ENCODE measurements at places on chromosomes 6 and 20.

- DNase-seq = no peak
These were observed 63.5 kb downstream of the GINS1 start for GRCh38 chr20:25471020-25471419.

GRCh38 chr6:108720827-108721226 lies 127.4 kb upstream of the ARMC2 start:
- DNase-seq = no peak

- DNase-seq = no peak
These were observed 17.9 kb downstream of the CASS4 start for GRCh38 chr20:56429941-56430340.

GRCh38 chr6:37531026-37531425 lies 31.3 kb upstream of the CCDC167 start:
- no peak for DNase-seq

GRCh38 chr20:38723848-38724625 lies at the start of gene SLC32A1:
Gene SLC32A1, plus strand, starts transcription at chr20:38724486. Its CDS starts 239 bp downstream, at chr20:38724725.
- no peak for DNase-seq

GRCh38 chr6:138692978-138693909 lies 80.3 kb upstream of the CCDC28A start:
- peak; percentile 71 for DNase-seq

DNA sequence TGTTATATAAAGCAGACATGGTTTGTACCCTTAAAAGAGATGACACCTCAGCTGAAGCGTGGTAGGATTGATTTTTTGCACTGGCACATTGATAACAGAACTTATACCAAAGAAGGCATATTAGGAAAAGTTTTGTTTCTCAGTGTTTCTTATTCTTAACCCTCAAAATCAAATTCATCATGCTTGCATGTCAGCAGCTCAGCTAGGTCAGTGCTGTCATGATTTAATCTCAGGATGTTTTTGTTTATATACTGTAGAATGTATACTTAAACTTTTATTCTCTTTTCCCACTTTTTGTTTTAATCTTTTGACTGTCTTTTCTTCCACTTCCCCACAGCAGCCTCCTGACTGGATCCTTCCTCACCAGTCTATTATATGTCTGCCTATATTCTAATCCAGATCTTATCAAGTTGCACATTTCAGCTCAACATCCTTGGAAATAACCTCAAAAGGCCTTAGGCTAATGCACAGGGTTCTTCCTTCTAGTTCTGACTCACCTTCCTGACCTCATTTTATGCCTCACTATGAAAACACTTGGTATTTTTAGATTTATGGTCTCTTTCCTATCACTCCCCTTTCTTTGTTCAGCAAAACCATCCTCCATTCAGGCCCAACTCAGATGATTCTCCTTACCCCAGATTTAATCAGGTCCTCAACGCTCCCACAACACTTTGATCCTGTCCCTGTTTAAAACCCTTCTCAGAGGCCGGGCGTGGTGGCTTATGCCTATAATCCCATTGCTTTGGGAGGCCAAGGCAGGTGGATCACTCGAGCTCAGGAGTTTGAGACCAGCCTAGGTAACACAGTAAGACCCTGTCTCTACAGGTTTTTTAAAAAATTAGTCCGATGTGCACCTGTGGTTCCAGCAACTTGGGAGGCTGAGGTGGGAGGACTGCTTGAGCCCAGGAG lies 7.2 kb downstream of the HEBP2 start:
- no peak for DNase-seq

- DNase-seq = peak; percentile 45
These were observed 800 bp downstream of the RWDD2A start for GRCh38 chr6:83193747-83194566.

GRCh38 chr6:111800259-111800765 lies 72.9 kb downstream of the FYN start:
- no peak for DNase-seq

- no peak for DNase-seq
These were observed 16.4 kb upstream of the CCDC28A start for GRCh38 chr6:138757136-138757535.

DNA sequence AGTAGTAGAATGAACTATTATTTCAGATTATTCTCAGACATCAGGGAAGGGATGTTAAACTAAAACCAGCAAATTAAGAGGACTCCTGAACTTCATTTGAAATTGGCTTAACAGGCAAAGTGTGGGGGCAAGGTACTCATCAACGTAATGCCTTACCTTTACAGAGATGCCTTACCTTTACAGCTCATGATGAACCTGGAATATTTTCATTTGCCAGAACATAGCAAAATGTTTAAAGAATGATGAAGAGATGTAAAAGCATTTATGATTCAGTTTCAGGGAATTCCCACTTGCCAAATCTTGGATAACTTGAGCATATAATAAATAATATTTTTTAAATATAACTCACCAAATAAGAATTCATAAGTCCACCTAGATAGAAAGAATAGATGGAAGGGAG lies 207.5 kb downstream of the TINAG start:
- no peak for DNase-seq

DNA sequence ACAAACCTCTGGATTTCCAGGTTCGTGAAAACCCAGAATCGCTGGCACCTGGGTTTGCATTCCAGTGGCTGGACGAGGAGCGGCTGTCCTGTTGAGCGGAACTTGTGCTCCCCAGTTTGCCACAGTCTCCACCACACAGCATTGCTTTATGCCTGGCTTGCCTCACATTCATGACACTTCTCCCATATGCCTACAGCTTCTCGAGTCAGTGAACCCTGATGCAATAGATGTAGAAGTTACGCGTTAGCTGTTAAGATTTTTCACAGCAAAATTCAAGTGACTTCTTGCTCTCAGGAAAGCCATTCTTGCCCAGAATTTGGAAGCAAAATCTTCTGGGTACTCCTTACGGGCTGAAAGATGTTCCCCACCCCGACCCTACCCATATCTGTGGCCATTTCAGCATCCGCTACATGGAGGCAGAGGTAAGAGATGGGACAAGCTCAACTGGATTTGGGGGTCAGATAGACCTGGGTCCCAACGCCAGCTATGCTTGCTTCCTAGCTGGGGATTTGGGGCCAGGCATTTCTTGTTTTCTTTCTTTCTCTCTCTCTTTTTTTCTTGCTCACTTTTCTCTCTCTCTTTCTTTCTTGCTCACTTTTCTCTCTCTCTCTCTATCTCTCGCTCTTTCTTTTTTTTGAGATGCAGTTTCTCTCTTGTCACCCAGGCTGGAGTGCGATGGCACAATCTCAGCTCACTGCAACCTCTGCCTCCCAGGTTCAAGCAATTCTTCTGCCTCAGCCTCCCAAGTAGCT lies 12.4 kb upstream of the GDAP1L1 start:
- DNase-seq = no peak

- no peak for DNase-seq
These were observed 41.0 kb downstream of the MAPK14 start for GRCh38 chr6:36068586-36068985.

GRCh38 chr20:52948491-52948890 lies 23.7 kb upstream of the TSHZ2 start:
- no peak for DNase-seq

DNA sequence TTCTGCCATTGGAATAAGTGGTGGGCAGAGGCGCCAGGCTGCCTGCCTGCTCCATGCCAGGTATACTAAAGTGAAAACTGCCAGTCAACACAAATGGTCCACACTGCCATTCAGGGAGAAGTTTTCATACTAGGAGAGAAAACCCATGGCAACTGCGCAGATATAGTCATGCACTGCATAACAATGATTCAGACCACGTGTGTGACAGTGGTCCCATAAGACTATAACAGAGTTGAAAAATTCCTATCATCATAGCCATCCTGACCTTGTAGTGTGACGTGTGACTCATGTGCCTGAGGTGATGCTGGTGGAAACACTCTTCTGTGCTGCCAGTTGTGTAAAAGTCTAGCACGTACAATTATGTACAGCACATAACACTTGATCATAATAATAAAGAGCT lies 25.1 kb downstream of the ZC3H12D start:
- no peak for DNase-seq

DNA sequence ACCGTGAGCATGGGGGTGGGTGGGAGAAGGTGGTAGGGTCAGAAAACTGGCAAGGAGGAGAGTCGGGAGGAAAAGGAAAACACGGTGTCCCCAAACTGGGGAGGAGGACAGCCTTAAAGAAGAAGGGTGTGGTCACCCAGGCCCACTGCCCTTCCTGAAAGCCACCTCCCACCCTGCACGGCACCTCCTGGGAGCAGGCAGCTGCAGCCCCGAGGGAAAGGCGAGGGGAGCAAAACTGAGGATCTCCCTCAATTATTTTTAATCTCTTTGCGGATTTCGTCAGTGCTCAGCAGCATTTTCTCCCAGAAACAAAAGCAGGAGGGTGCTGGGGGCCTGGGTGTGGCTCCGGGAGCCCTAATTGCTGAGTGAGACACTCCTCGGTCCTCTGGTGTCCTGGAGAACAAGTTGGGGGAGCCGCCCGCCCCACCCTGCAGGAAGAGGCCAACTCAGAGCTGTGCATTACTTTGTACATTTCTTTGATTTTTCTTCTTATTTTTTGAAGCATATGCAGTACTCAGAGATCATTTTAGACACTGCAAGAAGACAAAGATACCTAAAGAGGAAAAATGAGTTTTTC lies 56.4 kb downstream of the RIOK1 start:
- no peak for DNase-seq

DNA sequence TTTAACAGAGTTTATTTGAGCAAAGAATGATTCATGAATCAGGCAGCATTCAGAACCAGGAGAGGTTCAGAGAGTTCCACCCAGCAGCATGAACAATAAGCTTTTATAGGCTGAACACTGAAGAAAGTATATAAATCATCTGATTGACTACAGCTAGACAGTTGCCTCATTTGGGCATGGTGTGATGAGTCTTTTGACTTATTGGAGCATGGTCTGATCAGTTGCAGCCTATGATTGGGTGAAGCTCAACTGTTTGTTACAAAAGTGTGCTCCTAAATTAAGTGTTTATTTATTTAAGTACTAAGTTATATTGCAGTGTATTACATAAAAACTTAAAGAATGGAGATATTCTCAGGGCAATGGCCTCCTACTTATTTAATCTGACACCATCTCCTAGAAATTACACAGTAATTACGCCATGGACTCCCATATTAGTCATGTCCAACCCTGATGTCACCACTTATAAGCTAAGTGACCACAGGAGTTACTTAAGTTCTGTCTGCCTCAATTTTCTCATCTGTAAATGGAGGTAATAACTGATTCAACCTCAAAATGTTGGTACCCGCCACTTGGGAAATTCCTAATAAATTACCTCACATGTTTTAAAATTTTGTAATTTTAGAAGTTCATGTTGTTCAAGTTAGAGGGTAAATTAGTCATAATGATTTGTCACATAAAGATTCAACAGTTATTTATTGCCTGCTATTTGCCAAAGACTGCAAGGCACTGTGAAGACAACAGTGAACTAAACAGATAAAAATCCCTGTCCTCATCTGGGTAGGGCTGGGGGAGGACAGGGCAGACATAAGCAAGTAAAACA lies 15.2 kb upstream of the ROS1 start:
- no peak for DNase-seq

DNA sequence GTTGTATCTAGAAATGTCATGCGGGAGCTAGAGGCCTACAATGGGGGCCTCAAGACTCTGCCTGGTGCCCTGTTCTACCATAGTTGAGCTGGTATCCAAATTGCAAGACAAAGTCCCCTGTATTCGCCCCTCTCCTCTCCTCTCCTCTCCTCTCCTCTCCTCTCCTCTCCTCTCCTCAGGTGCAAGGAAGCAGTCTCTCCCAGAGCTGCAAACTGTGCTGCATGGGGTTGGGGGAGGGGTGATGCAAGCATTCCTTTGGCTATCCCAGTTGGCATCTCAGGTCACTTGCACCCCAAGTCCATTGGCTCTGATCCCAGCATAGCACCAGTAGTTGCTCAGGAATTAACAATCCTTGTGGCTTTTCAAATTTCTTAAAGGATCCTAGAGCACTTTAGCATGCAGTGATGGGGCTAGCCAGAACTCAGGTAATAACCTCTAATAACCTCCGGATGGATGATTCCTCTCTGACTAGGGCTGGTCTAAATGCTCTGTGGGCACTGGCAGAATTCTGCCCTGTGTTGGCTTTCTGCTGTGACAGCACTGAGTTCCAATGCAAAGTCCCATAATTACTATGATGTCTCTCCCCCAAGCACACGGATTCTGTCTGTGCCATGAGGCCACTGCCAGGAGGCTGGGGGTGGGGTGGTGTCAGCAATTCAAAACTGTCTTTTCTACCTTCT lies 35.3 kb downstream of the TAF11 start:
- no peak for DNase-seq

DNA sequence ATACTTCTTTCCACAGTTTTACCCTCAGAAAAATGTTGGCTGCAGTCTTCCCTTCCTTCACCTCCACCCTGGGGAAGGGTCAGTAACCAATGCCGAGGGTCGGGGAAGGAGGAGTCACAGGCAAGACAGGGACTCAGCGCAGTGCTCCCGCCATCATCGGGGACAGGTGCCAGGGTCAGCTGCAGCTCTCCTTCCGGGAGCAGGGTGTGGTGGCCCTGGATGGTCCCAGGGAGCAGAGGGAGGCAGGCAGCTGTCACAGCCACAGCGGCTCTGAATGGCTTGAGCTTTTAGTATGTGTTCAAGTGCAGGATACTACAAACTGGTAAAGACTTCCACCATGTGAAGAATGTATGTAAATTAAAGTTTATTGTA lies 26.0 kb upstream of the PI16 start:
- DNase-seq = no peak

DNA sequence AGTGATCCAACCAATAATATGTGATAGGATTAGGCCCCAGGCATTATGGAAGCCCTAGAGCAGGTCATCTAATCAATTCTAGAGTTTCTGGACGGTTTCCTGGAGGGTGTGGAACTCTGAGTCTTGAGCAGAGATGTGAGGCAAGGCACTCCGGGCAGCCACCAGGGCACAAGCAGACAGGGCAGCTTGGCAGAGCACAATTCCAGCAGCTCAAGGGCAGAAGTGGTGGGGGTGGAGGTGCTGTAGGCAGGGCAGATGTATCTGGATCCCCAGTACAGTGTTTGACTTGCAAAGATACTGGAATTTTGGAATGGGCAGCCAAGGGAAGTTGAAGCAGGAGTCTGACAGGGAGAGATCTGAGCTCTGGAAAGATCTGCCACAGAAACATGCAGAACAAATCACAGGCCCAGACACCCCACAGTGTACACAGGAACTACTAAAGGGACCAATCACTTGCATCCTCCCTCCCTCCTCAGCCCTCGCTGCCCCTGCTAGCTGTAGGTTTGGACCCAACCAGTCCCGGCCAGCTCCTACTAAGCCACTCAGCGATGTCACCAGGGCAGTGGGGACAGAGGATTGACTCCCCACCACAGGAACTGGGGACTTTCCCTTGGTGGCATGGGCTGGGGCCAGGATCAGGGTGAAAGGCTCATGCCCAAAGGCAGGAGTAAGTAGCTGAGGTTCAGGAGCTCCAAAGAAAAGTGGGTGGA lies 47.0 kb downstream of the TFEB start:
- no peak for DNase-seq
